HCEC 1CT (cell line): ENCODE measurements at places on chromosomes 3 and 15.

DNA sequence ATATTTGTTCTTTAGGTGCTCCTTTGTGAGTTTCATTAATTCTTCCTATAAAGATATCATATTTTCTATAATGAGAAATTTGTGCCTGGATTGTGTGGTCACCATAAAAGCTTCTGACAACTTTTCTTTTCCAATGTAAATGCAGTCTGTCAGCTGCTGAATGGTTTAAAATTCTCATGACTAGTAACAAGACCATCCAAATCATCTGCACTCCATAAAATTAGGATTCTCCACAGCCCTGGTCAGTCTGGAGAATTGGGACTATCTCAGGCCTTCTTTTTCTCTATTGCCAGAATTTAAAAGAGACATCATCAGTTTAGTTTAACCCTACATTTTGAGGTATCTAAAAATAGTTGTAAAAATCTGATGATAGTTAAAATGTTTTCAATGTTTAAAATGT, 180.9 kb downstream of the DTWD1 start:
- no peak for DNase-seq

GRCh38 chr3:48469046-48469915, 22.7 kb downstream of the ATRIP start:
- DNase-seq, result no peak

DNA sequence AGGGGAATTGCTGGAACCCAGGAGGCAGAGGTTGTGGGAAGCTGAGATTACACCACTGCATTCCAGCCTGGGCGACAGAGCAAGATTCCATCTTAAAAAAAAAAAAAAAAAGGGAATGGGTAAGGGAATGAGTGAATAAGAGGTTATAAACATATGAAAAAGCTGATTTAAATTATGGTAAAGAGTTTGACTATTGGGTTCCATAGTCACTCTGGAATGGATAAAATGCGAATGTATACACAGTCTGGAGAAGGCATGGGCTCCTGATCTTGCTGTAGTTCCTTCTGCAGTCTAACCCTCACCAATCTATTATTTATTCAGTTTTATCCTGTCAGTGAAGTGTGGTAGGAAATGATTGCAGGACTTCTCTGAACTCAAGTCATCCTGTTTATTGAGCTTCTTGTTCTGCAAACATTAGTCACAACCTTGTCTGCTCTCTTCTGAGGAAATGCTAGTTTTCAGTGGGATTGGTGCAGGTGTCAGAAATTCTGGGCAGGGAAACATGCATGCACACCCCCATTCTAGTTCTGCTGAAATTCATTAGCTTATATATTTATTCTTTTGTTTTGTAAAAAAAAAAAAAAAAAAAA, 190.9 kb upstream of the CFAP20DC start:
- DNase-seq, result no peak

- no peak for DNase-seq
These were observed 108.1 kb upstream of the AADACL2 start for GRCh38 chr3:151625586-151625985.

DNA sequence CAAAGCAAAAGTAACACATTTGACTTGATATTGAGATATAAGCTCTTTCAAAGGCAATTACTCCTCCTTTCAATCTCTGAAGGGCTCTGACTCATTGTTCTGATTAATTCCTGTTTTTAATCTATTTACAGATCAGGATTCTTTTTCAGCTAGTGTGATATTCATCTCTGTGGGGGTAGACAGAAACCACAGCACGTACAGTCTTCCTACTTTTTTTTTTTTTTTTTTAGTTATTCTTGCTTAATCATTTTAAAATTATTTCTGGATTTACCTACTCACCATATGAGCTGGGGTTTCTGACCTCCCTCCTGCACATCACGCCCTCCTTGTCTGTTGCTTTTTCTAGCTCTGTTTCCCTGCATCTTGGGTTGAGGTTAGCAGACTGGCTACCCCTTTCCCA, 1.4 kb downstream of the CNTN3 start:
- no peak for DNase-seq

DNA sequence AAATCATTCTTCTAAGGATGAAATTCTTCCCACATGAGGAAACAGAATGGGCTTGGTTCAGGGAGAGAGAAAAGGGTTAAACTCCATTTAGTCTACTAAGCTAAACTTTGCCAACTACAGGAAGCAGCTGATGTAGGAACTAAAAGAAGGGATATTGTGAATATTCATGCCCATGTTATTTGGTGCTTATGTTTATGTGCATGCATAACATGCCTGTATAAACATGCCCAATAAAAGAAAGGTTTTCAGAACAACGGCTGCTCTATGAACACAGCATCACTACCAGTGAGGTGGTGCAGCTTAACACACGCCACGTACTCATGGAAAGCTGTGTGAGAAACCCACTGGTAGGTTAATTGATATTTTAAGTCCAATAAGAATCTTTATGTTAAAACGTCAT, 59.4 kb upstream of the VGLL4 start:
- DNase-seq, result no peak

- peak; percentile 51 for DNase-seq
These were observed 14.1 kb downstream of the RNF123 start for GRCh38 chr3:49703443-49703927.

- DNase-seq, result no peak
These were observed 543.6 kb downstream of the EDEM1 start for GRCh38 chr3:5731100-5731499.

DNA sequence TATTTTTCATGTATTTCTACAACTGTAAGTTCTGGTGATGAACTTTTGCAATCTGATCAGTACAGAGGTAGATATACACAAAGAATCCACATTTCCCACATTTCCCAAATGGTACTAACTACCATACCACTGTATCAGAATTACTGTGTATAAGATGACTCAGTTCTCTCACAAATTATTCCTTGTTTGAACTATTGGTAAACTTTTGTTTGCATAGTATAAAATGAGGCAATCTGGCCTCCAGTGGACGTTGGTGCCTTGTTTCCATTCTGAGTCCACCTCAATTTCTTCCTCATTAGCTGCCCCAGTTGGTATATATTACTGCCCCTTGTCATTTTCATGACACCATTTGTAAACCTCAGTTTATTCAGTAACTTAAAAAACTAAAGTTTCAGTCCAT, 38.5 kb downstream of the SPTSSB start:
- no peak for DNase-seq

- no peak for DNase-seq
These were observed 35.0 kb upstream of the COLQ start for GRCh38 chr3:15556512-15556911.

DNA sequence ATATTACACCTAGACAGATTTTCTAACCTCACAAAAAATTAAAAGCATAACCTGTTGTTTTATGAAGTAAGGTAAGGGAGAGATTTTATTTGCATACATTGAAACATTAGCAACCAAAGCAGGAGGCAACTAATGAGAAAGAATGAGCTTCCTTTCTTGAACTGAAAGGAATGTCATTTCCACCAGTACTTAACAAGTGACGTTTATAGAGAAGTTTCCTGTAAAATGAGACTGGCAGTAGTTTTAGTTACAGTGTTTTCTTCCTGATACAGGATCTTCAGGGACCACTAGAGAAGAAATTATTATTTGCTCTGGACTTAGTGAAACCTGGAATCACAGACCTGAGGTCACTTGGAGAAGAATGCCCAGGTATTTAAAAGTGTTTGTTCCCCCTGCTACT, 27.4 kb upstream of the FRMD5 start:
- DNase-seq, result no peak

GRCh38 chr3:97658668-97659285, 105.8 kb upstream of the ARL6 start:
- peak; percentile 20 for DNase-seq

- DNase-seq, result peak; percentile 87
These were observed 28.7 kb downstream of the ULK4 start for GRCh38 chr3:41933154-41933676.

GRCh38 chr3:114823061-114823460, 324.0 kb downstream of the ZBTB20 start:
- DNase-seq, result no peak

DNA sequence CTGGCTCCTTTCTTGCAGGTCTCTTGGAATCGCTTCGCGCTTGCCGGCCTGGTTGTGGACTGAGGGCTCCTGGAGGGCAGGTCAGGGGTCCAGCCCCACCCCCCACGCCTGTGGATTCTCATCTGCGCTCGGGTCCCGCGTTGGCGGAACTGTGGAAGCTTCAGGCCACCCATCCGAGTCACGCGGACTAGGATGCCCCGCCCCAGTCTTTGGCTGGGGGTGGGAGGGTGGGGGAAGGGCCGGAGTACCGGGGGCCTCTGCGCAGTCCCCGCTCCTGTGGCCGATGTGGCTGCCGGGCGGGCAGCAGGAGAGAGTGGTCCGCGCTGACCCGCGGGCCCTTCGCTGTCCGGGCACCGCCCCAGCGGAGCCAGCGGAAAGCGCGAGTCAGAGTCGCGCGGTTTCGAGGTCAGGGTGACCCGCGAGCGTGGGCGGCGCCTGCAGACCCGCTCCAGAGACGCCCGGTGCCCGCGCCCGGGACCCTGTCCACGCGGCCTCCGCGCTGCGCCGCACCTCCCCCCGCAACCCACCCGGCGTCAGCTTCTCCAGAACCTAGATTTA, 114.2 kb downstream of the KLF13 start:
- no peak for DNase-seq

GRCh38 chr15:45165536-45165935, 22.2 kb downstream of the SHF start:
- DNase-seq, result no peak

DNA sequence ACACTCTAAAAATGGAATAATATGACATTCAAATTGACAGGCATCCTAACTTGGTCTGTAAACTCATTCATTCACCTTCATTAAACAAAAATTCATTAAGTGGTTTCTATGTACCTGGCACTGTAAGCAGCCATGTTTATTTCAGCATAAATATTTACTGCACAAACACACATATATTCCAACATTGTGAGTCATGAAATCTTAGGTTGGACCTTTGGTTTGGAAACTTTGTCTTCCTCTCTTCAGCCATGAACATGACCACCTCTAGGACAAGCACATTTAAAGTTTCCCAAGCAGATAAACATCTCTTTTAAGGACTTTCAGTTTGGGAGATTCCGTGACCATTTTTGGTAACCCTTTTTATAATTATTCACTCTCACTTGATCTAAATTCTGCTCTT, 131.8 kb downstream of the TPRG1 start:
- DNase-seq, result no peak

DNA sequence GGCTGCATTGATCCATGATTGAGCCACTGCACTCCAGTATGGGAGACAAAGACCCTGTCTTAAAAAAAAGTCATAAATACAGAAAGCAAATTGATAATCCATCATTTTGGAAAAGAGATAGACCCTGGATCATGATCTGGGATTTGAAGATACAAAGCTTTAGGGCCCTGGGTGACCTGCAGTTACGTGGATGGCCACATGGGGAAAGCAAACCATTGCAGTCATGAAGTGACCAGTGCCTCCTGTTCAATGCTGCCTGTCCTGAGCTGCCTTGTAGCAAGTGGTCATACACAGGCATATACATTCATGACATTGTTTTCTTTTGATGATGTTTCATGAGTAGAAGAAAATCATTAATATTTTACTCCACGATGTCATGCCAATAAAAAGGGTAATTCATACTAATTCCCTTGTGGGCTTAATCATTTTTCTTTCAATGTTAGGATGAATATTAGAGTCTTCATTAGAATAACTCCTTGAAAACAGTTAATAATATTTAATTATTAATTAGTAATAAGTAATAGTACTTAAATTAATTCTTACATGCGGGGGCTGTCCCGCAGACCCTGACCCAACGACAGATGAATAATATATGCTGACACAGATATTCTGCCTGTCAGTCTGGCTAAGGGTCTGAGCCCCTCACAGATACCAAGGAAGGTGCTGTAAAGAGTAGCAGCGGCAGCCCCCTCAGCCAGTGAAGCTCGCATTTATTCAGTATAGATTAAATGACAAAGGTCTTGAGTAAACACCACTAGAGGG, 109.0 kb upstream of the UNC13C start:
- DNase-seq, result no peak

DNA sequence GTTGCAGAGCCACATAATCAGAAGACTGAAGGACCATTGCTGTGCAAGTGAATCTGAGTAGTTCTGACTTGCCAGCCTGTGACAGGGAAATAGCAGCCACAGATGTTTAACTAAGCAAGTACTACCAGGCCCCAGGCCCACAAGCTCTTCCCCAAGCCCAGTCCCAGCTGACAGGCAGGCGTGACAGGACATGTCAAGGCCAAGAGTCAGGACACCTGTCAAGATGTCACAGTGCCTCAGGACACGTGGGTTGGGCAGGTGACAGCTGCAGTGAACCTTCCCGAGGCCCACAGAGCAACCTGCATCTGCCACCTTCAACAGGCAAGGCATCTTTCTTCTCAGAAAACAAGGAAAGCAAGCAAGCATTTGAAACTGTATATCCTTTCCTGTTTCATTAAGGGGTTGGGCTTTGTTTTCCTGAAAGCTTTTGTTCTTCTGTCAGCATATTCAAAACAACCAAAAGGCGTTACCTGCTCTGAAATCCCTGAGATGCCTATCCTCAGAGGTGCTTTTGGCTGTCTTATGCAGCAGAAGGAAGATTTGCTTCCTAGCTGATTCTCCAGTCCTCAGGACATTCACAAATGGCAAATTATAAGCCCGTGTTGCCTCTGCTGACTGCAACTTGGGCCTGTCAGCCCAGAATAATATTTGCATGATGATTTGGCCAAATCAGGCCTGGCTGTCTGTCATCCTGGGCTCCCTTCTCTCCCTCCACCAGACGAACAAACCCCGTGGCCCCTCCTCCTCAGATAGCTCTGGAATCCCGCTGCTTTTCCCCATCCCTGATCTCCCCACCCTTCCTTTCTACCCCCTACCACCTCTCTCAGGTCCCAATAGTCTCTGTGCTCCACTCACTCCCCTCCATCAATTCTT, 171.8 kb upstream of the WNT5A start:
- DNase-seq, result no peak

DNA sequence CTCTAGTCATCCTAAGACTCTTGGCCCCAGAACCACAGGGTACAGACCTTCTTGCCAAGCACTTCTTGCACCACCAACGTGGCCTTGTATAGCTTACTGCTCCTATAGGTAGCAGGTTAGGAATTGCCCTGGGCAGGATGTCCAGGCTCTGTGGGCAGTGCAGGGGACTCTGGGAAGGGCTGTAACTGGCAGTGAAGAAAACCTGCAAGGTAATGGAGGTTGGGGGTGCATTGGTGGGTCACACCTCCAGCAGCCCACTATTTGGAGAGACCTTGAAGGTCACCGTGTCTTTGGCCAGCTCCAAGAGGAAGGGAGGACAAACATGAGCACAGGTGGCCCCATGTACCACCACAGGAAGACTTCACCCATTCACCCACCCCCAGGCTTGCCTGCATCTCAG, 21.3 kb upstream of the XYLB start:
- no peak for DNase-seq
